Esophagus muscularis mucosa (tissue), 4 donors: ENCODE measurements at places on chromosomes 11 and 22. TPM values are rescaled to one million over a fixed set of nuclear protein-coding genes. Genes with fewer than 3 reads are reported as not detected.
A peak's percentile ranks its signal among the peaks of the same experiment; 100 is the strongest.

DNA sequence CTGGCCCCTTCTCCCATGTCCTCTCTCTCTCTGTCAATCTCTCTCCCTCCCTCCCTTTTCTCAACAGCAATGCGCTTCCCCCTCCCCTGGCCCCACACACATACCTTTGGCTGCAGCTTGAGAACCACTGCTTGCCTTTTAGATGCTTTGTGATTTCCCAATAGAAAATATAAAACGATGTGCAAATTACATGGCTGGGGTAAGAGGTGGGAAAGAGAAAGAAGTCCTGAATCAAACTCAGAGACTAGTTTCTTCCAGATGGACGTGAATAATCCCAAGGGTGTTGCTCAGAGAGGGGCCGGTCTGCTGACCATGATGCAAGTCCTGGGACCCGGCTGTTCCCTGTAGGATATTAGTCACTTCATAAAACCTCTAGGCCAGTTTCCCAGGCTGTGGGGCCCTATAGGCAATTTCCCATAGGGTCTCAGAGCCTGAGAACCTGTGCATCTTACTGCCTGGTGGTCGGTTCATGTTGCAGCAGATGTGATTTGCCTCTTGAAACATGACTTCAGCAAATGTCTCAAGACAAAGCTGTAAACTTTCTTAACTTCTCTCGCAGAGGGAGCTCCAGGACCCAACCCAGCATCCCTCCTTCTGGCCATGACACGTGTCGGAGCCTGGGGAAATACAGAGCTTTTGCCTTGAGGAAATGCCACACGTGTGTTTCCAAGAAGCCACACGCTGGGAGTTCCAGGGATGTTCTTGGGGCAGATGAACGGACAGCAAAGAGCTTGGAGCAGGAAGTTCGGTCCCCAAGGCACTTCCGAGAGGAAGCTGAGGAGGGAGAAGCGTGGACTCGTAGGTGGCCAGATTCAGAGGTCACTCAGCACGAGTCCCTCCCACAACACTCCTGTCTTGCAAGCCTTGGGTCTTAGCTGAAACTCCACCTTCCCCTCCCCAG is 34.5 kb upstream of the ETS1 start:
- DNase-seq = no peak

DNA sequence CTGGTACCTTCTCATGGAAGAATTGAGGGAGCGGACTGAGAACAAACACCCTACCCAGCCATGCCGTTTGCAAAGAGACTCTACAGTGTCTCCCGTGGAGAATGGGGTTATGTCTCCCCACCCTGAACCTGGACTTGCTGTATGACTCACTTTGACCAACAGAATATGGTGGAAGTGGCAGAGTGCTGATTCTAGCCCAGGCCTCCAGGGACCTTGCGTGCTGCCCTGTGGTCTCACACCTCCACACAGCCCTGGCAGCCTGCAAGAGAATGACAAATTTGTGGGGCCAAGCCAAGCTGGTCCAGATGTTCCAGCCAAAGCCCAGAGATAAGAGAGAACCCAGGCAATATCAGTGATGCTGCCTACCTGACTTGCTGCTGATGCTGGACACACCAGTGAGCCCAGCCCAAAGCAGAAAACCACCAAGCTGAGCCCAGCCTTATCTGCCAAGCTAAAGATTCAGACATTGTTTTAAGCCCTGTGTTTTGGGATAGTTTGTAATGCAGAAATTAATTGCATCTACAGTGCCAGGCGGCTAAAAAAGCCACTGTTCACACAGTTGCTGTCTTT is 8.1 kb upstream of the LINC01488 start:
- DNase-seq = no peak

- no peak for DNase-seq
Observed at GRCh38 chr11:69533296-69534165, 52.1 kb downstream of the LINC01488 start.

GRCh38 chr11:132028380-132029240 is 658.2 kb downstream of the NTM start:
- peak; percentile 17 for DNase-seq

DNA sequence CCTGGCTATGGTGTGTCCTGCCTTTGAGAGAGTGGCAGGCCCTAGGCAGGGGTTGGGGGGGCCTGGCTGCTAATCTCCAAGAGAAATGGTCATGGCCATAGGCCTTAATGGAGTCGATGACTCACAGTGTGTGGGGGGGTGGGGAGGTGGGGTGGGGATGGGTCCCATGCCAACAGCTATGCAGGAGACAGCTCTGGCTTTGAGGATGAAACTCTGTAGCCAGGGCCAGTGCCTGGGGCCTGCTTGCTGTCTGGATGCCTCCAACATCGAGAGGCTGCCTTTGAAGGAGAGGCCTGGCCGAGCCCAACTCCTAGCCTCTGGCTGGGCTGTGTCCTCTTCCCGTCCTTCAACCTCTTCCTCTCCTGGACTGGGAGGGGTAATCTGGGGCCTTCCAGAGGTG is 23.9 kb upstream of the TSPAN18 start:
- DNase-seq = no peak

DNA sequence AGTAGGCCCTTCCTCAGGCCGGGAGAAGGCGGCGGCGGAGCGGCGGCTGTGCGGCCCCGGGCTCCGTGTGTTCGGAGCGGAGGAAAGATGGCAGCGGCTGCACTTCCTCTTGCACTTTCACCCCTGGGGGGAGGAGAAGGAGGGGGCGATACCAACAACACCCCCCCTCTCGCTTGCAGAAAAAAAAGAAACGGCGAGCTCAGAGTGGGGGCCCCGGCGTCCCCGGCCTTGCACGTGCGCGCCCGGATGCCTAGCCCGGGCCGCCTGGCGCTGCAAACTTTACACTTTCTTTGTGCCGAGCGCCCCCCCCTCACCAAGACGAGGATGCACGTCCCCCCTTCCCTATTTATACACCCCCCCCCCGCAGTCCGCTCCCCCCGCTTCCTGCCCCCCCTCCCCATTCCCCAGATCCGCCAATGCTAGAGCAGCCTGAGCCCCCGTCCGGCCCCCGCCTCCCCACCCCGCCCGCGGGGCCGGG is at the start of gene PATZ1:
Gene PATZ1, minus strand, starts transcription at position 92 of the 478 bp plus-strand sequence. CDS start 744 bp downstream, outside the sequence.
- no peak for DNase-seq

DNA sequence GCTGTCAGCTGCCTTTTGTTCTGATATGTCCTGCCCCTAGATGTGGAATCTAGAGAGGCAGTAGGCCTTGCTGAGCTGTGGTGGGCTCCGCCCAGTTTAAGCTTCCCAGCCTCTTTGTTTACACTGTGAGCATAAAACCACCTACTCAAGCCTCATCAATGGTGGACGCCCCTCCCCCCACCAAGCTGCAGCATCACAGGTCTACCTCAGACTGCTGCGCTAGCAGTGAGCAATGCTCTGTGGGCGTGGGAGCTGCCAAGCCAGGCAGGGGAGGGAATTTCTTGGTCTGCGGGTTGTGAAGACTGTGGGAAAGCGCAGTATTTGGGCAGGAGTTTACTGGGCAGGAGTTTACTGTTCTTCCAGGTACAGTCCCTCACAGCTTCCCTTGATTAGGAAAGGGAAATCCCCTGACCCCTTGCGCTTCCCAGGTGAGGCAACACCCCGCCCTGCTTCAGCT is 98.5 kb downstream of the SMCO4 start:
- no peak for DNase-seq

- no peak for DNase-seq
Observed at GRCh38 chr11:46733234-46733633, 14.2 kb downstream of the F2 start.

- no peak for DNase-seq
Observed at GRCh38 chr11:104784684-104785460, 113.4 kb downstream of the CASP12 start.

DNA sequence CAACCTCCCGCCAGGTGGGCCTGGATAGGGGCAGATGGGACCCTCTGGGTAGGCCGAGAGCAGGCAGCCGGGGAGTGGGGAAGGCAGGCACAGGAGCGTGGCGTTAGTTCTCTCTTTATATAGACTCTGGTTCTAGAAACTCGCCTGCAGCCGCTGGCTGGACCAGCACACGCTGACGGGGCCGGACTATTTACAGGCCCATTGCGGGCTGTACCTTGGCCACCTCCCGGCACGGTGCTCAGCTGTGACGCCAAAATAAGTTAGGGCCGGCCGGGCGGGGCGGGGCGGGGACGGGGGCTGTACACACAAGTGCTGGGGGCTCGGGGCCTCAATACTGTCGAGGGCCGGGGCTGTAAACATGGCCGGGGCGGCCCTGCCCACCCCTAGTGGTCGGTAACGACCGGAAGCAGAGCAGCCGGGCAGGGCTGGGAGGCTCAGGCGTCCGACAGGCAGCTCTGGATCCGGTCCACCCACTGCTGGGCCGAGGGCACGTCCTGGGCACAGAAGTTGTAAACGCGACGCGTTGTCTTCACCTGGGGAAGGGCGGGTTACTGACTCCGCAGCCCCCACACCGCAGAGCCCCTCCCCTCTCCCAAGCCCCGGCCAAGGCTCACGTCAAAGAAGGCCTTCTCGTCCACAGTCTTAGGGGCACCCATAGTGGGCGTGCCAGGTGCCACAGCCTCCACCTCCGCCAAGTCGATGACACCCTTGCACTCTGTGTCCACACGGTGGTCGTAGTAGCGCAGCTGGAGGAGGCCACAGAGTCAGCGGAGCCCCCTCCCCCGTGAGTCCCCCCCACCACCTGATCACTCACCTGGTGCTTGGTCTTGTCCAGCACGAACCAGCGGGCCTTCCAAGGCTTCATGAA is 27.9 kb downstream of the SBF1 start:
- no peak for DNase-seq

DNA sequence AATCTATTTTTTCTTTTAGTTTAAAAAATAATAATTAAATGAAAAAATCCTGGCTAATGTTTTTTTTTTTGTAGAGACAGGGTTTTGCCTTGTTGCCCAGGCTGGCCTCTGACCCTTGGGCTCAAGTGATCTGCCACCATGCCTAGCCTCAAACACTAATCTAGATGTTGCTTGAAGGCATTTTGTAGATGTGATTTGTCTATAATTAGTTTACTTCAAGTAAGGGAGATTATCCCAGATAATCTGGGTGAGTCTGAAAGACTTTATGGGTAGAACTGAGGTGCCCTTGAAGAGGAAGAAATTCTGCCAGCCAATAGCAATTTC is 38.6 kb upstream of the RBFOX2 start:
- DNase-seq = no peak

- DNase-seq = no peak
Observed at GRCh38 chr22:19974268-19974861, 32.7 kb upstream of the TXNRD2 start.

- no peak for DNase-seq
Observed at GRCh38 chr11:35491231-35491871, 34.1 kb downstream of the PAMR1 start.

DNA sequence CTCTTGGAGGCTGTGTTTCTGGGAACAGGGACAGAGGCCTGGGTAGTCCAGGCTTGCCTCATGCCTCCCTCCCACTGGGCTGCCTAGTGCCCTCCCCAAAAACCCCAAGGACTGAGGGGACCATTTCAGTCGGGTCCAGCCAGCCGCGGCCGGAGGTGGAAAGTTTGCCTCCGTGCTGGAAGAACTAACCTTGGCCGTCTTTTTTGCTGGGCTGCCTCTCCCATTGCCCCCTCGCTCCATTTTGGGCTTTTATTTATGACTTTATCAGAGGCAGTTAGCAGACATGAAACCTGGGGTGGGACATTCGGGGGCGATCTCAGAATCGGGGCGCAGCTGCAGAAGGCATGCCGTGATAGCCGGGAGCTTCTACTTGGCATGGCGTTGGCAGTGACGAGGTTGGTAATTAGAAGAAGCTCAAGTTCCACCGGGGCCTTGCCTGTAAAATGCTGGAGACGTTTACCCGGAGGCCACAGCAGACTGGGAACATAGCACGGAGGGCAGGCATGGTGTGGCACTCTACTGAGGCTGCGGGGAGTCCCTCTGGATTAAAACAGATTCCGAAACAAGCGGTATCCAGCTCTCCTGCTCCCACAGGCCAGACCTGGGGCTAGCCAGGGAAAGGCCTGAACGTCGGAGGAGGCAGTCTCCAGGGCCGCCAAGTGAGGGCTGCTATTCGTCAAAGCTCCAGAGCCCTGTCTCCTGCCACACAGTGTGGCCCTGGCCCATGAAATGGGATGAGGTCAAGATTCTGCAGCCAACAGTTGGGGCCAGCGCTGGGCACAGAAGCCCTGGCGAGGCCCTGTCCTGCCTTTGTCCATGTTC is 76.4 kb upstream of the PPARA start:
- DNase-seq = no peak

- DNase-seq = no peak
Observed at GRCh38 chr22:46366801-46367706, 31.5 kb downstream of the TRMU start.

DNA sequence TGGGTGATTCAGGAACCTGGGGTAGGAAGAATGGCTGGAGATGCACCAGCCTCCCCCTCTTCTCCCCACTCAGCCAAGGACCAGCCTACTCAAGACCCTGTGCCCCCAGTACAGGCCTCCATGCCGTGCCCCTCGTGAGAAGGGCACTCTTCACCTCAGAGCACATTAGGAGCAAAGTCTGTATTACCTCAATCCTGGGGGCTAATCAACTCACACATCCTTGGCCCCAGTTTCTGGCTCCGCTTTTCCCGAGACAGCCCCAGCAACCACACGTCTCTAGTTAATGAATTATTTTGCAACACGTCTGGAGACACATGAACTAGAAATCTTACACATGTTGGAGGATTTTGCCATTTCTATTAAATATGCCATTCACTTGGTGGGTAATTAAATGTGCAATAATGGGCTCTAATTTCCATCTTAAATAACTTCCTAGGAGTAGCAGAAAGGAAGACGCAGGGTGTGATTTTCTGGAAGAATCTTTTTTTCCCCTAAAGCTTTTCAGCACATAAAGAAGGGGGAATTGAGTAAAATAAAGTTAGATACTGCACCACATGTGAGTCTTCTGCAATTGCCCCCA is 63.0 kb downstream of the TMPRSS5 start:
- DNase-seq = no peak

- DNase-seq = no peak
Observed at GRCh38 chr11:69094111-69094914, 45.6 kb downstream of the TPCN2 start.

DNA sequence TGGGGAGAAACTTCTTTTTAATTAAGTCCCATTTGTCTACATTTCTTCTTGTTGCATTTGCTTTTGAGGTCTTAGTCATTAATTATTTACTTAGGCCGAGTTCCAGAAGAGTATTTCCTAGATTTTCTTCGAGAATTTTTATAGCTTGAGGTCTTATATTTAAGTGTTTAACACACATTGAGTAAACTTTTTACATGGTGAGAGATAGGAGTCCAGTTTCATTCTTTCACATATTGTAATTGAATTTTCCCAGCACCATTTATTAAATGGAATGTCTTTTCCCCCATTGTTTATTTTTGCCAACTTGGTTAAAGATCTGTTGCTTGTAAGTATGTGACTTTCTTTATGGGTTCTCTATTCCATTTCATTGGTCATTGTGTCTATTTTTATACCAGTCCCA is 1344.0 kb upstream of the RAG2 start:
- DNase-seq = no peak

- DNase-seq = no peak
Observed at GRCh38 chr11:1508491-1508891, 21.9 kb upstream of the MOB2 start.

GRCh38 chr22:46058091-46058420 is 81.1 kb upstream of the WNT7B start:
- DNase-seq = no peak

- no peak for DNase-seq
Observed at GRCh38 chr11:68658097-68658496, 26.2 kb upstream of the GAL start.

ATM gene
- 34.1 TPM for total RNA-seq

SLCO2B1 gene
- 30.5 TPM for total RNA-seq

KCNE3 gene
- 6.5 TPM for total RNA-seq

NUDT22 gene
- 58.7 TPM for total RNA-seq

TECTA gene
- total RNA-seq = 0.83 TPM

MFNG gene
- 16.2 TPM for total RNA-seq

C22orf42 gene
- total RNA-seq = not detected

SREBF2 gene
- 57.0 TPM for total RNA-seq

AIFM3 gene
- 1.2 TPM for total RNA-seq
